ENCODE measurements at places on chromosomes 13 and 19.

DNA sequence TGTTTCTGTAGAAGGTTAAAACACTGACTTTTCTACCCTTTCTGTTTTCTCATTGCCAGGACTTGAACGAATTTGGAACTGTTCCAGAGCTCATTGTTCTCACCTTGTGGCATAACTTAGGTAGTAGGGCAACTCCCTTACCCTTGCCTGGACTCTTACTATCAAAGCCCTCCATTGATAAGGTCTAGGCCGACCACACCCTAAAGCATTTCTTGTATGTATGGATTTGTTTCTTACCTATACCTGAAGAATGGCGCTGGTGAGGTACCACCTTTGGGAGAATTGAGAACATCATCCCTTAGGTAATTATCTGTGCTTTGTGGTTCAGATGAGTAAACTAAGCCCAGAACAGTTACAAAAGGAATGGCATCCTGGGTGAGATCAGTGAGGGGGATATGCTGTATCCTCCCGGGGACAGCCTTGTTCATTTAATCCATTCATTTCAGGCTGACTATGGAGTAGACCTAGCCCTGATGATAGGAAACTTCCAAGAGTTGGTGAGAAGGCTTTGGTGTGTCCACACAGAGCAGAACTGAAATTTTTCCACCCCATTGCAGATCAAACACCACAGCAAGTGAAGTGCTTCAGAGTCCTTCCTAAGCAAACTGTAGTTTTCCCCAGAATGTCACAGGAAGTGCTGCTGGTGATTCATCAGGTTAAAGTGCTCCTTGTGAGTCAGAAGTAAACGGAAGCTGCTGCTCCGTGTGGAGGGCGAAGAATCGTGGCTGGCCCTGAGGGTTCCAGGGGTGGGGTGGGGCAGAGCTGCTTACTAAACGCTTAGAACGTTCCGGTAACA, 113.0 kb downstream of the TEX26 start:
- peak; percentile 20 for DNase-seq

DNA sequence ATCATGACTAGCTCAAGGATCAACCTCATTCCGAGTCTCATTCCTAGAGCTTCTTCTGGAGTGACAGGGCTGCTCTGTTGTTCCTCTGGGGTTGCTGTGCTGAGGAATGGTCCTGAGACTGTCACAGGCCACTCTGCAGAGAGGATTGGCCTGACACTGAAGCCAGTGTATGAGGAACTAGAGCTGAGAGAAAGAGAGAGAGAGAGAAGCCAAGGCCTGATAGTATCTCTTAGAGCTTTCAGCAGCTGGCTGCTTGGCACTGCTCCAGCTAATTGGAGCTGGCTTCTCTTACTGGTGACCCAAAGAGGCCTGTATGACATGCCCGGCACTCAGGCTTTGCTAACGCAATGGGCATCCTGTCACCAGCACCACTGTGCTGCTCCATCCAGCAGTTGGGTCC, 73.4 kb upstream of the FLT1 start:
- DNase-seq = peak; percentile 85

DNA sequence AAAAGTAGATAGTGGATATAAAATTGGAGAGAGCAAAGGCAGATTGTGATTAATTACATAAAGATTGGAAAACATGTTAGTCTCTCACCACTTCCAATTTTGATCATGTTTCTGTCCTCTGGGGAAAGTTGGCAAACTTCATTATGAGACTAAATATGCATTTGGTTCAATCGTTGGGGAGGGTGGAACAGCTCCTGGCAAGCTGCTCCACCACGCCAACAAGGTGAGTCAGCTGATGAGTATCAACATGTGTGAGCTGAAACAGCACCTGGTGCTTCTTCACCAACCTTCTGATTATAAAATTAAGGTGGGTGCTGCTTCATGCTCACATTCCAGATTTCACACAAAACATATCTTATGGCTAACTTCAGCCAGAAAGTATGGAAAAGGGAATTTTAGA, 1784.6 kb downstream of the SLITRK5 start:
- no peak for DNase-seq

DNA sequence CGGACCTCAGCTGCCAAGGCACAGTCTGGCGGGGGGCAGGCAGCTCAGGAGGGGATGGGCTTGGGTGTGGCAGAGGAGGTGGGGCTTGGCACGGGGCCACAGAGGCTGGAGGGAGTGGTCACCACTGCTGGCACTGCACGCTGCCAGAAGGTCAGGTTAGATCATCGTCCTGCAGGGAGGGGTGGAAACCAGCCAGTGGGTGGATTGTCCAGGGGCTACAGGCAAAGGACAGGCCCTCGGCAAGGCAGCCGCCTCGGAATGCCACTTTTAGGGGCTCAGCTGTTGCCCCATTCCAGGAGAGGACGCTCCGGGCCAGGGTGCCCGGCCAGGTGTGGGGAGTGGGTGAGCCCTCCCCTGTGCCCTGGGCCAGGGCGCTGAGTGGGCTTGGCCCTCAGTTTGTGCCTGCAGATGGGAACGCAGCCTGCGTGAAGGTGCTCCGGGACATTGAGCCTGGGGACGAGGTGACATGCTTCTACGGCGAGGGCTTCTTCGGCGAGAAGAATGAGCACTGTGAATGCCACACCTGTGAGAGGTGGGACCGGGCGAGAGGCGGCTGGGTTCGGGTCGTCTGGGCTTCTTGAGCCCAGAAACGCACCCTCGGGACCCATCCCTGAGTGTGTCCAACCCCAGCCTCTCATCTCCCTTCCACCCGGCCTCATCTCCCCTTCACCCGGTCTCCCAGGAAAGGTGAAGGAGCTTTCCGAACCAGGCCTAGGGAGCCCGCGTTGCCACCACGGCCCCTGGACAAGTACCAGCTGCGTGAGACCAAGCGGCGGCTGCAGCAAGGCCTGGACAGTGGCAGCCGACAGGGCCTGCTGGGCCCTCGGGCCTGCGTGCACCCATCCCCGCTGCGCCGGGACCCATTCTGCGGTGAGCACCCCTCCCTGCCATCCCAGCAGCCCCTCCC, 6.4 kb downstream of the KMT5C start:
- DNase-seq = peak; percentile 78

DNA sequence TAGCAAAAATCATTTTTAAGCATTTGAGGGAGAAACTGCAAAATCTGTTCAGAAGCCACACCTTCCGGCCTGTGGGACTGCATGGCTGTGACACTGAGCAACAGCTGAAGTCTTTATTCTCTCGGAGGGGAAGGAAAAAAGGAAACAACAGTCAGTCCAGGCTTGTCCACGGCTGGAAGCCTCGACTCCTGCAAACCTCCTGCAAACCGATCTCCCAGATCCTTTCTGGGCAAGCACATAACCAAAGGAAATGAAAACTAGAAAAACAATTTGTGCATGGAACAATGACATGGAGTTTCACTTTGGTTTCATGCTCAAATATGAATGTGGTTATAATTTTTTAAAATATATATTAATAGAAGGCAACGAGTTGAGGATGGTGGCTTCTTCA, 1.0 kb downstream of the COL4A1 start:
- DNase-seq = no peak

DNA sequence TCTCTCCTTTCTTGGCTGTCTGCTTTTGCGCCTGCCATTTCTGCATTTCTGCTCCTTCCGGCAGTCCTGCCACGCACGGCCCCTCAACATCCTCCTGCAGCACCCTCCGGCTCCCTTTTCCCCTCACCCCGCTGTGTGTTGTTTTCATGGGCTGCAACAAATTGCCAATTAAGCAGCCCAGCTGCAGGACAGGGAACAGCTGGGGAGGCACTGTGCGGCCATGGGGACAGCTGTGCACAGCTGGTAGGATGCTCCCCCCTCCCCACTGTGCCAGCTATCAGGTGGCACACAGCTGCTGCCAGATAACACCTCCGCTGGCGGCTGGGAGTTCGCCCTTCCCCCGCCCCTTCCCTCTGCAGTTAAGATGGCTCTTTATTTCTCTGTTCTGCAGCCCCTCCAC, 25.4 kb downstream of the LYL1 start:
- peak; percentile 92 for DNase-seq

DNA sequence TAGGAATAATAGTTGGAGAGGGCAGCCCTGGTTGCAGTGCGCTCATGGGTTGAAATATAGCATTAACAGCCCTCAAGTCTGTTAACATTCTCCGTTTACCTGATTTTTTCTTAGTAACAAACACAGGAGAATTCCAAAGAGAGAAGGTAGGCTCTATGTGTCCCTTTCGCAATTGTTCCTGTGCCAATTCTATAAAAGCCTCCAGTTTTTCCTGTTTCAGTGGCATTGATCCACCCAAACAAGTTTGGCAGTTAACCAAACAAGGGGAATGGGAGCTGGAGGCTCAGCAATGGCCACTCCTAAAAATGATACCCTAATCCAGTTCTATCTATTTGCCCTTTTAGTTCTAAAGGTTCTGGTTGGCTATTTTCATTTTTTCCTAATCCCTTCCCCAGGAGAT, 151.6 kb downstream of the ZNF486 start:
- no peak for DNase-seq

- DNase-seq = no peak
These were observed 1241.9 kb downstream of the UQCRFS1 start for GRCh38 chr19:27971071-27971470.

DNA sequence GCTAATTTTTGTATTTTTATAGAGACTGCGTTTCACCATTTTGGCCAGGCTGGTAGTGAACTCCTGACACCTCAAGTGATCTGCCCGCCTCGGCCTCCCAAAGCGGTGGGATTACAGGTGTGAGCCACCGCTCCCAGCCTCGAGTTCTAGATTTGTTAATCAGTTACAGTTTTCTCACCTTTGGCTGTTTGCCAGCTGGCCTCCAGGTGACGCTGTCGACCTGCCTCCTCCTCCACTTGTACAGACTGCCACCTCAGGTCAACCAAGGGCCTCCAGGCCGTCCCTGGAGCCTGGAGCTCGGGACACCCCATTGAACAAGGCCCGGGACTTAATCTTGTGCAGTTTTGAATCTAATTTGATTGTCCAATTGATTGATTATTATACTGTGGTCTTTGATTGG, 45.5 kb downstream of the IER2 start:
- DNase-seq = no peak
